Activated T-helper 1 cell treated with anti-CD3 and anti-CD28 coated beads, Interleukin-2, amount 50 U/mL, for 16 hours (primary cell): ENCODE measurements at places on chromosomes 2 and 18.

GRCh38 chr2:288758-289361 is 969 bp upstream of the ALKAL2 start:
- no peak for DNase-seq

- DNase-seq, result no peak
Observed at GRCh38 chr18:21264651-21265050, 22.6 kb downstream of the GREB1L start.

DNA sequence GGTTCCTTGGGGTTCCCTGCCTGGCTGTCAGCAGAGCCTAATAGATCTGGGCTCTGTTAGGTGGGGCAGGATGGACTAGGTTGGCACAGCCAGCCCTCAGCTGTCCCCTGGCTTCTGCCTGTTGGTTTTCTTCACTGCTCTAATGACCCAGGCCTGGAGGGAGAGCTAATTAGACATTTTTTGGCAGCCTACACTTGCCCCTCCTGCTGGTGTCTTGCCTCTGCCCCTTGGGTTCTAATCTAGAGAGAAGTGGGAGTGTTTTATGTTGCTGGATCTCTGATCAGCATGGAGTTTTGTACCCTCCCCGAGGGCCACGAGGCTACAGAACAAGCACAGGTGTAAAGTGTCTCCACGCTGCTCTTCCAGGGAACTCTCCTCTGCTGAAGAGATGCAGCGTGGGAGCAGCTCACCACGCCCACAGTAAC is 199.4 kb upstream of the RASGRP3 start:
- no peak for DNase-seq

DNA sequence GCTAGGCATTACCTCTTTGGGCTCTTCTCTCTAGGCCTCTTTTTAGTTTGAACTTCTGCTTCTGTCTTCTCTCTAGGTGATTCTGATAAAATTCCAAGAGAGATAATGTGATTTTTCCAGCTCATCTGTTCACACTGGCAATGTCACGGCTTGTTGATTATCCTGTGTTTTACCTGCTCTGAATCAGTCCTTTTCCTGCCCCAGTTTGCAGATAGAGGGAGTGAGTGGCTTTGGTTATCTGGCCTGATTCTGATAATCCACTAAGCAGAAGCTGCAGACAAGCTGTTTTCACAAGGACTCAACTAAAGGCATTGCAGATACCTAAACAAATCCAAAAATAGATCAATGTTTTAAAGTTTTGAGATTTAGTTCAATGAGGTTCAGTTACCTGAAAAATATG is 111.9 kb downstream of the DCC start:
- no peak for DNase-seq

DNA sequence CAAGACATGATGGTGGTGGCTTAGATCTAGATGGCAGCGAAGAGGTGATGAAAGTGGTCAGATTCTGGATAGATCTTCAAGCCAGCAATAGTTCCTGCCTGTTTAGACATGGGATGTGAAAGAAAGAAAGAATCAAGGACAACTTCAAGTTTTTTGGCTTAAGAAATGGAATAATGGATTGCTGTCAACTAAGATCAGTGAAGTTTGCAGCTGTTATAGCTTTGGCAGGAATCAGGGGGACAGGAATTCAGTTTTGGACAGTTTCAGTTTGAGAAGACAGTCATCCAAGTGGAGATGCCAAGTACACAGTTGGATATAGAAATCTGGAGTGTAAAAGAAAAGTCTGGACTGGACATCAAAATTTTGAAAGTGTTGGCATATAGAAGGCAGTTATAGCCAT is 283.7 kb upstream of the PKDCC start:
- no peak for DNase-seq

DNA sequence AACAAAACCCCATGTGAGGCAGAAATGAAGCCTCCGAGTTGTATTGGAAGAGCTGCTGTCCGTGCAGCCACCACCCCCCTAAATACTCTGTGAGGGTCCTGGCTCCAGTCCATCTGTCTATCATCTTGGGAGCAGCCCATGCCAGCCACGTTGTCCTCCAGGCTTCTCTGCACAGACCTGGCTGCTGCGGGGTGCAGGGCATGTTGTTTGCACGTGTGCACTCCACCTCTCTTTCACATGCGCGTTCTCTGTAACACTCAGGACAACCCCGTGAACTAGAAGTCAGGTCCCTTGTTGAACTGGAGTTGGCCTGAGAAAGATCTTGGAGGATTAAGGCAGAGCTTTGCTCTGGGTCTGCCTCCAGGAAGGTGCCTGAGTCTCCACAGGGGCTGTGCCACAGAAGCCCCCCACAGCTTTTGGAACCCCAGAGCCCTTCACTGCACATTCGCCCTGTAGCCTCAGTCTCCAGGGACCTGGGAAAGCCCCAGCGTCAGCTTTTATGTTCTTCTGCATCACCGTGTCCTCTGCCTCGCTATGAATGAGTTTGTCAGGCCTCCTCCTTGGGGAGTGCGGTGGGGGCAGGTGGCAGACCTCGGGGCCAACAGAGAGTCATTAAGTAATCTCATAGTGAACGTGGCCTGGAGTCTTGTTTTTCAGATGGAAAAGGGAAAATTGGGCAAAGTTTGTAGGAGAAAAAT is 16.6 kb downstream of the RTP5 start:
- DNase-seq, result no peak

DNA sequence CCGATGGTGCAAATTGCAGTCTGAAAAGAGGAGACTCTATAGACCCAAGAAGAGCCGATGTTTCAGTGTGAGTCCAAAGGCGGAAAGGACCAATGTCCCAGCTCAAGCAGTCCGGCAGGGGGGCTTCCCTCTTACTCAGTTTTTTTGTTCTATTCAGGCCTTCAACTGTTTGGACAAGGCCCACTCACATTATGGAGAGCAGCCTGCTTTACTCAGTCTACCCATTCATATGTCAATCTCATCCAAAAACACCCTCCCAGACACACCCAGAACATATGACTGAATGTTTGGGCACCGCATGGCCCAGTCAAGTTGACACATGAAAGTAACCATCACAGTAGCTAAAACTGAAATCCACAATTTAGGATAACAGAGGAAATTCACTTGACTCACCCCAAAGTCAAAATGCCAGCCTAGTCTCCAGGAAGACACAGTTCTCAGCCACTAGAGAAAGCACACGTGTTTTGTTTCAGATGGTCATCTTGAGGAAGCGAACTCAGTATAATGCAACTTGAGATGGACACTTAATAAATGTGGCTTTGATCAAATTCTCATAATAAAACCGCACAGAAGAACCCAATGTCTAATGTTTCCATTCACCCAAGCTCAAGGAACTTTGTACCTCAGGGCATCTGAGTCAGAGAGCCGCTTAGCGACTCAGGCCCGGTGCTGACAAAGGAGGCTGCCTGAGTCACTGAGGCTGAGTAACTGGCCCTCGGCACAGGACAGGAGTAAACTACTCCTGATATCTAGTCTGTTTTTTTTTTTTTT is 2.4 kb downstream of the FHL2 start:
- DNase-seq, result no peak

GRCh38 chr2:190809876-190810525 is 70.6 kb upstream of the GLS start:
- no peak for DNase-seq
